Activated CD4-positive, CD25-positive, alpha-beta regulatory T cell treated with anti-CD3 and anti-CD28 coated beads, Interleukin-2, amount 50 U/mL, for 16 hours (primary cell): ENCODE measurements at places on chromosomes 2 and 18.

DNA sequence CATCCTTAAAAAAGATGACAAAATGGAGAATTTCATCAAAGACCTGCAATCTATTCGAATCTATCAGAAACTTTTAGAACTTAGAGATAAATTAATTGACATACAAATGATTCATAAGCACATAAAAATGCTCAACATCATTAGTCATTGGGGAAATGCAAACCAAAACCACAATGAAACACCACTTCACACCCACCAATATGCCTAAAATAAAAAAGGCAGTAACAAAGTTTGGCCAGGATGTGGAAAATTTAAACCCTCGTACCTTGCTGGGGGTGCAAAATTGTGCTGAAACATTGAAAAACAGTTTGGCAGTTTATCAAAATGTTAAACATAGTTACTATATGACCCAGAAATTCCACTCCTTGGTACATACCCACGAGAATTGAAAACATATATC lies 11.5 kb upstream of the EIF2AK3 start:
- no peak for DNase-seq

DNA sequence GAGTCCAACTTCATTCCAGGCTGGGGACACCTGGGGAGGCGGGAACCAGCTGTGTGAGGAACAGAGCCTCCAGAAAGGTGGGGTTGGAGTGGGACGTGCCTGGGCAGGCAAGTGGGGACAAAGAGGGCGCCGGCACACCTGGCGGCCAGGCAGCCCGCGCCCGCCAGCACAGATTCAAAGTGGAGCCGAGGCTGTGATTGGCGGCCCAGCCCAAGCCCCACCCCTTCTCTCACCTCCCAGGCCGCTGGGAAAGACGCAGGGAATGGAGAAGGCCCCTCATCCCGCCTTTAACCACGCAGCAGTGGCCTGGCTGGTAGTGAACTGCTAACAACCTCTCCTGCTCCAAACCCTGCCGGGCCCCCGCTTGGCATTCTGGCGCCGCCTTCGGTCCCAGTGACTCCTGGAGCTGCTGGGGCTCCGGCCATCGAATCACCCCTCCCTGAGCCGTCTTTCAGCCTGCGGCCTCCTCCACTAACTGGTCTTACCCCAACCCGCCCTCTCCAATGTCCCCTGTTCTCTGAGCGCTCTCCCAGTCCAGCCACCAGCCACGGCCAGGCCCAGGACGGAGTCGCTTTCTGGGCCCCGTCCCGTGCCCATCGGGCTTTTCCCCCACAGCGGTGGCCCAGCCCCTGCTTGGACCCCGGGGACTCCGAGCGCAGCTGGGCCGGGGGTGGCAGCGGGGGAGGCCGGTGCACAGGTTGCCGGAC lies 27.9 kb upstream of the PTMA start:
- no peak for DNase-seq

DNA sequence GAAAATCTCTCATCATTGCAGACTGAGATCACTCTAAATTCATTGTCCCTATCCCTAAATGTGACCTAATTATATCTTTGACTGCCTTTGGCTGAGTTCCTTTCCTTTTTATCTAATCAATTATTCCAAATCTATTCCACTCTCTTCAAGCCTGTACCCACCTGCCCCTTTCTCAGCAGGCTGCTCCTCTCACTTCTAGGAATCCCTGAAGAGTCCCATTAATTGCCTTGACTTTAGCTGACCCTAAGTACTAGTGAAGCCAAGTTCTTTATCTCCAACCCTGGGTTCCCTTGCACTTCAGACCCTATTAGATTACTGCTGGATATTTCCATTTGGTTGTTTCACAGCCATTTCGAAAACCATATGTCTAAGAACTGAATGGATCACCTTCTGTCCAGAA lies 102.8 kb downstream of the GREB1L start:
- DNase-seq = no peak

DNA sequence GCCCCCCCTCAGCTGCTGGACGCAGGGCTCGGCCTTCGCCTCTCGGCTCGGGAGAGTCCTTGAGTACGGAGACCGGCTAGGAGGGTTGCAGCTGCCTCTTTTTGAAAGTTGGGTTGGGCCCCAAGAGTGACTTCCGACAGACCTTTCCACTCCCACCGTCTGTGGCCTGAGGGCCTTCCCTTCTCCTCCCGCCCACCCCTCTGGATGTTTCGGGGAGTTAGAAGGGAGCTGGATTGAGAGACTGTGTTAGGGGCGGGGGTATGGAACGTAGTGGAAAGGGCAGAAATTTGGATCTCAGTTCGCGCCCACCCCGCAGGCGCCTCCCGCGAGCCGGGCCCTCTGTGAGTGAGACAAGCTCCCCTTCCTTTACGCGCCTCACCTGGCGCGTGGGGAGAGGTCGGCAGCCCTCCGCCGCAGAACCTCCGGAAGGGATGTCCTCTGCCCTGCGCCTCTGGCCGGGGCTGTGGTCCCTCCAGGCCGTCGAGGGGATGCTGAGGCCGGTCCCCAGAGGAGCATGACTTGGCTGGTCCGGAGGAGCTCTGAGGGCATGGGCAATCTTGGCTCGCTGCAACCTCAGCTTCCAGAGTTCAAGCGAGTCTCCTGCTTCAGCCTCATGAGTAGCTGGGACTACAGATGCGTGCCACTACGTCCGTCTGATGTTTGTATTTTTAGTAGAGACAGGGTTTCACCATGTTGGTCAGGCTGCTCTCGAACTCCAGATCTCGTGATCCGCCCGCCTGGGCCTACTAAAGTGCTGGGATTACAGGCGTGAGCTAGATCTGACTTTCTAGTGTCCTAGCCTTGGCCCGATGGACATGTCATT lies 15.9 kb downstream of the C2orf74 start:
- DNase-seq = peak; percentile 7

GRCh38 chr2:99701503-99701902 lies 211.7 kb upstream of the REV1 start:
- no peak for DNase-seq

GRCh38 chr18:73535189-73535588 lies 612.4 kb downstream of the FBXO15 start:
- DNase-seq = no peak

- no peak for DNase-seq
These were observed 92.4 kb upstream of the ZFP36L2 start for GRCh38 chr2:43318791-43319190.

DNA sequence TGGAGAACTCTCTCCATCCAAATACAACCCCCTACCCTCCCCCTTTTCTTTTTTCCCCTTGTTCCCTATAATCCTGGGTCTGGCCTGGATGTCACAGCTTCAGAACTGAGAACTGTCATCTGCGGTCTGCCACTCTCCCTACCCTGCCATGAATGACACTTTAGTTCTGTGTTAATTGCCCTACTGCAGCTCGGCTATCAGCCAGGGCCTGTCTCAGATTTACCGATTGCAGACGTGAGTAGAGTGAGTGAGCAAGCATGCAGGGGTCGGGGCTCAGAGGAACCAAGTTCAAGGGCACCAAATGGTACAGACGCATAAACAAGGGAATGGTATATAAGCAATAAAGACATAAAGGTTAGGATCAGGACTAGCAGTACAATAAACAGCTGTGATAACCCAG lies 967.8 kb downstream of the BCL11A start:
- DNase-seq = no peak

- DNase-seq = no peak
These were observed 69.3 kb downstream of the KCNG2 start for GRCh38 chr18:79866889-79867574.

GRCh38 chr18:71008257-71008656 lies 719.4 kb downstream of the SOCS6 start:
- DNase-seq = no peak

DNA sequence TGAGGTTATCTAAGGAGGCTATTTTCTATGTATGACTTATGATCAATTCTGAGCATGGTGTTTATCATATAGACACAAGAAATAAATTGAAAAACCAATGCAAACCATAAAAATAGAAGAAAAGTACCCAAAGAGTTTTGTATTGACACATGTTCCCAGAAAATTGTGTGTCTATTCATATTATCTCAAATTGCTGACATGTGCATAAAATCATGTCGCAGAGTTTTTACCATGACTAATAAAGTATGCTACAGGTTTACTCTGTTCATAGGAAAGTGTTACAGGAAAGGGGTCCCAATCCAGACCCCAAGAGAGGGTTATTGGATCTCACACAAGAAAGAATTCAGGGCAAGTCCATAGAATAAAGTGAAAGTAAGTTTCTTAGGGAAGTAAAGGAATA lies 290.7 kb upstream of the NRXN1 start:
- DNase-seq = no peak

DNA sequence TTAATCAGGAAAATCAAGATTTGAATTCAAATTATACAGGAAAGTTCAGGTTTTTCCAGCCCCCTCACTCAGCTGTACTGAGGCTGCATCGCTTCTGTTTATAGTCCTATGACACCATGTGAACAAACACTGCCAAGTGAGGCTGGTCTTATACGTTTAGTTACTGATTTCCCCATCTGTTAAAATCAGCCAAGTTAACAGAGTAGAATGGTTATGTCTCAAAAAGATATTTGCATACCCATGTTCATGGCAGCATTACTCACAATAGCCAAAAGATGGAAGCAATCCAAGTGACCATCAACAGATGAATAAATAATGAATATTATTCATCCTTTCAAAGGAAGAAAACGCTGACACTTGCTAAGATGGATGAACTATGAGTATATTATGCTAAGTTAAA lies 43.8 kb downstream of the REEP1 start:
- no peak for DNase-seq

GRCh38 chr18:34933909-34934661 lies 107.1 kb upstream of the MAPRE2 start:
- DNase-seq = no peak

DNA sequence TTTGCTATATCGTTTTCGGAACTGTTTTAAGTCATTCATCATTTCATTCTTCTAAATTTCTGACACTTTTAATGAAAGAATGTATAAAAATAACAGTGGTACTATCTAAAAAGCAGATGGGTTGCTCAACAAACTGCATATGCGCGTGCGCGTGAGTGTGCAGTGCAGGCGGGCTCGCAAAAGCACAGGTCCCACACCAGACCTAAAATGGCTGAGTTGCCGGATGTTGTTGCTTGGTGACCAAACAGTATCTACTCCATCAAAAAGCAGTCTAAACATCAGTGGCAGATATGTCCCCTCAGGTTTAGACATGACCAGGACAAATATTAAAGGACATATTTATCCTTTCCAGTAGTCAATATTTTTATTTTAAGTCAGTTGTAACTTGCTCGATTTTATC lies 5.1 kb downstream of the NOL4 start:
- DNase-seq = no peak

- no peak for DNase-seq
These were observed 50.5 kb downstream of the DDX1 start for GRCh38 chr2:15642011-15642814.
